ENCODE measurements at places on chromosomes 13 and 19. TPM values are rescaled to one million over a fixed set of nuclear protein-coding genes. Genes with fewer than 3 reads are reported as not detected.

DNA sequence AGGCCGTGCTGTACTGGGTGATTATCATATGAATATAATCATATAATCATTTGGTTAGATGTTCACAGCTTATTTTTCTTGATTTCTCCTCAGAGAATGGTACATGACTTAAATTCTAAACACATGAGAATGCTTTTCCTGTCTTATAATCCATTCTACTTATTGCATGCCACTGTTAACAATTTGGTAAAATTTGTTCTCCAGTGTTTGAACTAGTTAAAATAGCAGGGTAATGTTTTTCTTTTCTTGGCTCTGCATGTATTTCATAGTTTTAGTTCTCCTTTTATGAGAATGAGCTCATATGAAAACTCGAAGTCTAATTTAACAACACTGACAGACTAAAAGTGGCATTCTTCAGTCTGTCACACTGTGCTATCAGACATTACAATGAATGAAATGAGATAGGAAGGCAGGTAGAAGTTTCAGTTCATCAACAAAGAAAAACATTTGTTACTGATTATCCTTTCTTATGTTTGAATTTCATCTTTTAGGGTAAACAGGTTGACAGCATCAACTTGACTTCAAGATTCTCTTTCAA, 10.2 kb downstream of the SPRYD7 start:
- DNase-seq: no peak

- no peak for DNase-seq
Observed at GRCh38 chr19:35357867-35358573, at the start of gene FFAR3. FFAR3 (plus strand) TSS chr19:35358460; CDS start chr19:35358891, 431 bp downstream.

- DNase-seq: no peak
Observed at GRCh38 chr13:110607675-110608224, 7.6 kb upstream of the NAXD start.

The FFAR2 gene
- 7.1 TPM for total RNA-seq

The LILRB1 gene
- 56.5 TPM for total RNA-seq
